ENCODE measurements at places on chromosomes 2 and 18.

DNA sequence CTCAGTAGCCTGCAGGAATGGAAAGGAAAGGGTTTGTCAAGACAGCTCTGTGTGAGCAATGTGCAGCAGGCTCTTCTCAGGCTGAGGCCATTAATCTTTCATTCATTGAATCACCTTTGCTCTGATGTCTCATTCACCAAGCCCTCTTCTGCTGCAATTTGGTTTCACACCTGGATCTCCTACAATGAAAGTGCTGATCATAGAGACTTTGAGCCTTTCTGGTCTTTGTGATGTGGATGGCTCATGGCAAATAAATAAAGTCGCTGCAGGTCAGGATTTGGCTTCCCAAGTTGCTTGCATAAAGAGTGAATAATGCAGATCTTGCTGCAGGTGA lies 95.8 kb upstream of the SPRED2 start:
- DNase-seq: no peak

DNA sequence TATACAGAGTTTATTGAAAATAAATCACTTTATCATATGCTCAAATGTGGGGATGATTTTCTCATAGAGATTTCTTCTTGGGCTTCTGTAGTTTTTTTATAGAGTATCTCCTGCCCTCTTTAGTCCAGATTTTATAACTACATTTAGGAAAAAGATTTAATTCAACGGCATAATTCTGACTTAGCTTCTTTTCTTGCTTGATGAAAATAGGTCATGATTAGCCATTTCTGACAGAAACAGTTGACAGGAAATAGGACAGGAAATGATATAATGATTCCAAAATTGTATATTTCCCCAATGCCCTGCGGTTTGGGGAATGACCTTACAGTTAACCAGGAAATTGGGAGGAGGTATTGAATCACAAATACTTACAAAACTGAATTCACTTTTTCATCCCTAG lies 1531.9 kb upstream of the ACVR2A start:
- no peak for DNase-seq

- peak; percentile 47 for DNase-seq
These were observed 147.5 kb downstream of the RND3 start for GRCh38 chr2:150339951-150340350.

GRCh38 chr2:175111200-175111657 lies 56.8 kb downstream of the ATF2 start:
- peak; percentile 10 for DNase-seq

DNA sequence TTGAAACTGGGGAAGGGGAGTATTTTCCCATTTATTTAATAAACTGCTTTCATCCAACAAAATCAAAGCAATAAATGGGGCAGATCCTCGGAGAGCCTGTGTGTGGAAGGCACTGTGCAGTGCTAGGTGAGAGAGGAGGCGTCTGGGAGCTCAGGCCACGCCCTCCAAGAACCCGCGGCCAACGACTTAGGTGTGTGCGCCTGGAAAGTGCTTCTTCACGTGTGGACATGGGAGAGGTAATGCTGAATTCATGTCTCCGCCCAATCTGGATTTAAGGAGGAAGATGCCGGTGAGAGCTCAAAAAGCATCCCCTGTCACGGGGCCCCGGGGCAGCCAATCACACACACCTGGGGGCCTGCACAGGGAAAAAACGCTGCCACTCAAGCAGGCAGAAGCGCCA lies 77.4 kb downstream of the HDAC4 start:
- no peak for DNase-seq

GRCh38 chr2:239693761-239694415 lies 293.1 kb upstream of the HDAC4 start:
- DNase-seq: no peak

DNA sequence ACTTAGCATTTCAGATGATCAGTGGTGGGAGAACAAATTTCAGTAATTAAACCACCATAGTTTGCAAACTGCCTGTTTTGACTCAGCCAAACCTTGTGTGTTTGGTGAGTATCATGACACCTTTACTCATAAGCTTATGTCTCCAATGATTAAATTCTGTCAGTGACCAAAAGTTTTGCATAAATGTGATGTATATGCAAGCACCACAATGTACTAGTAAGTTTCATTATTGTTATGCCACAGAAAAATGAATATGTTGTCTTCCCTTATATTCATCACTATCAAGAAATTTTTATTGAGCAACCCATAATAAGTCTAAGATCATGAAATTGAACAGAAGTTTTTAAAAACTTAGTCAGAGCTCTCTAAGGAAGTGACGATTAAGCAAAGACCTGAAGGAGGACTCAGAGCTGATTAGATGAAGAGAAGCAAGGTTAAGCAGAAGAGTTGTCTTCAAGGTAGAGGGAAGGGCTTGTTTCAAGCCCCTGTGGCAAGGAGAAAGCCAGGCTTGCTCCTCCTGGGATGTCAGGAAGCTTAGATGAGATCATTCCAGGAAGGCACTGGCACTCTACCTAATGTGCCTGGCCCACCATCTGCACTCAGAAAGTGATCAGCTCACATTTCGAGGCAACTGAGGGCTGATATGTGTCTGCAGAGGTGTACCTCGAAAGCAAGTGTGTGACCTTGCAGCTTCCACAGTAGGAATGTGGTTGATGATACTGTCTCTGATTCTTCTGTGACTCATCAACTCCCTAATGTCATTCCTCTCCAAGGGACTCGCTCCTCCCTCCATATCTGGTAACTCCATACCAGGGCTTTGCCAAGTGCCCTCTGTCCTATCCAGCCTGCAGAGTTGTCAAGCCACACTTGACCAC lies 54.7 kb downstream of the KCTD18 start:
- no peak for DNase-seq

DNA sequence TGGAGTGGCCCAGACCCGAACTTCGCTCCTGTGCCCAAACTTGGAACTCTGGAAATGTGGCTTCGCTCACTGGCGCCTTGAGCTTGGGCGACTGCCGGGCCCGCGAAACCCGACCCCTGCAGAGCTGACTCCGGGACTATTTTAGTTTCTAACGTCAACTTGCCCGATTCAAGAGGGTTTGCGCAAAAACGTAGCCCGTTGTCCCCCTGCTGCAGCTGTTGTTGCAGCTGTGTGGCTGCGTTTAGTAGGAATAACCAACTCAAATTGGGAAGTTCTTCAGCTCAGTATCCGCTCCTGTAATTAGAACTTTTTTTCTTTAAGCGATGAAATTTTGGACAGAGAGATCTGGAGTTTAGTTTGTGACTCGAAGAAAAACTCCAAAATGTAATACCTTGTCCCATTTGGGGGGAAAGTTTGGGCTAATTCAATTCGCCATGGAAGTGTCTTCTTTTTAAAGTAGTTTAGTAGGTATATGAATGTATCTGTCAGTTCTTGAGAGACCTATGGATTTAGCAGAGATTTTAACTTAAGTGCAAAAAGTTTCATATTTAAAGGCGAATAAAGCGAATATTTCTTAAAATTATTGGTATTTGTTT lies 559 bp downstream of the MYL12A start:
- DNase-seq: no peak

GRCh38 chr2:42456126-42456839 lies 37.5 kb downstream of the KCNG3 start:
- DNase-seq: no peak

GRCh38 chr18:8165095-8165494 lies 444.1 kb upstream of the RAB12 start:
- no peak for DNase-seq

- DNase-seq: peak; percentile 6
These were observed 129.6 kb downstream of the PID1 start for GRCh38 chr2:229141424-229142025.

DNA sequence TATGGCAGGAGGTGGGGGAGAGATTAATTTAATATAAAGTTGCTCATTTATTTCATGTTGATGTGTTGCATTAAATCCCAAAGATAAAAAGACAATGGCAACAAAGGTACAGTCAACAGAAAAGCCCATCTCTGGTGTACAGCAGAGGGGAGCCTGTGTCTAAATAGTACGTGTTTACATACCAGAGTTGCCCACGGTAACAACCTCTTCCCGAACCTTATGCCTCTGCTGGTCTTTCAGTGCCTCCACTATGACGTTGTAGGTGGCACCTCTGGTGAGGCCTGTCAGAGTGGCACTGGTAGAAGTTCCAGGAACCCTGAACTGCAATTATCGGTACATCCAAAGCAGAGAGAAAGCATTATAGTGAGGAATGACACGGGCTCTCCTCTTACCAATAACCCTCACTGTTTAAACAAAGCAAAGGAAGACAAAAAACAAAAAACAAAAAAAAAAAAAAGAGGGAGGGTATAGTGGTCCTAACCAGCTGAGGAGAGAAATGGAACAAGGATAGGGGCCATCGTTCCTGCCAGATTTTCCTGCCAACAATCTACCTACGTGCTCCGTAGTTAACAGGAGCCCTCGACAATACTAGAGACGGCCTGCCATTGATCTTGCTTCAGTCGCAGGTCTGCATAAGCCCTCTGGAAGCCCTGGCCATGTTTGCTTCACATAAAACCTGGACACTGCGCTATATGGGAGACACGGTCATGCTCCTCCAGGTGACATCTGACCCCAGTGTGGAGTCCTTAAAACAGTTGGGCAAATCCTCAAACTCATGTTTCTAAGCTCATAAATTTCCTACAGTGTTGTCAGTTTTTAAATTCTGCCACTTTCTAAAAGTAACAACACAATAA lies 58.5 kb downstream of the ATIC start:
- no peak for DNase-seq

GRCh38 chr18:23939366-23939765 lies 75.2 kb upstream of the TTC39C start:
- no peak for DNase-seq

DNA sequence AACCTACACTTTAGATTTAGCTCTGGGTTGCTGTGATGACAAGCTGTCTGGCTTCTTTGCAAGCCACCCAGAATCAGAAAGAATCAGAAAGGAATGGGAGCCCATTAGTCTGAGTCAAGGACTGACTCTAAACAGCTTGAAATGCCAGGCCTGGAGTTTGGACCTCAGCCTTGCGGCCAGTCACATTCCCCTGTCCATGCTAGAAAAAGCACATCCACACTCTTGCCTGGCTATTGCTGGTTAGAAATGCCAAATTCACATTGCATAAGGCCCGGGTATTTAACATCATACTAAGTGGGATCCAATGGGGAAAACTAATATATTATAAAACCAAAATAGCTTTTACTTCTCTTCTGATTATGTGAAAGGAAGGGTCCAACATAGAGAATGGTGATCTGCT lies 756.8 kb upstream of the KLHL29 start:
- DNase-seq: no peak

DNA sequence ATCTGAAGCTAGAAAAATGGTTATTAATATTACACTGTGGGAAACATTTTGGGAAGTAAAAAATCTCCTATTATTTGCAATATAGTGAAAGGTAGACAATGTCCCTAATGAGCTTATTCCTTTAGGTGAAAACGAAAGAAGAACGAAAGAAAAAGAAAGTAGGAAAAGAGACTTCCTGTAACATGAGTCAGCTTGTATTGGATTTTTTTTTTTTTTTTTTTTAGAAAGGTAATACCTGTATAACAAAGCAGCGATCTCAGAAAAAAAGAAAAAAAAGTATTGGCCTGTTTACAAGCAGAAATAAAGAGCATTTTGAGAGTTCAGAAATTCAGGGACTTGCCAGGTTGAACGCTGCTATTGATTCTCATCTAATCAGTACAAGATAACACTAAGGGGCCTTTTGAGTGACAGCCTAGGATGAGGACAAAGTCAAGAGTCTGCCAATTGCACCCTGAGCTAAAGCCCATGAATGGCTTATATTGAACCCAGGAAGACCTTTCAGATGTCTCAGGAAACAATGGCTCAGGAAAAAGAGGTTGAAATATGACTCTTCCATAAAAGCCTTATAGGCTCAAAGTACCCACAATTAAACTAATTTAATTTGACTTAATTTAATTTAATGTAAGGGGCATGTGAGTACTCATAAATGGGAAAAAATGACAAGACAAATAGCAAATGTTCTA lies 615.6 kb upstream of the CDH2 start:
- no peak for DNase-seq

DNA sequence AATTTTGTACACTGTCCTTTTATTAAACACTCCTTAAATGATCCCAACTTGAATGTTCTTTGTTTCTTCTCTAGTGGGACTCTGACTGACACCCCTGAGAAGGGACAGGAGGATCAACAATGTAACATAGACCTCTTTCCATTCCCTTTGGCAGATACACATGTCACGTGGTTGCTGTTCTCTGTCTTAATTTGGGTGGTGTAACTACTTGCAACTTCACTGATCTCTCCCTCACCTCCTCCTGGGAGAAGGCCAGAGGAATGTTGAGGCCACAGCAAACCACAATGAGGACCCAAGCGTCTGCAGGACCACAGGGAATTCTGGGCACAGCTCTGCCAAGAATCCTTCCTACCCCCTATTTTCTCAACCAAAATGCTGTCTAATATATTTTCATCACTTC lies 205.6 kb downstream of the RTP5 start:
- DNase-seq: no peak

DNA sequence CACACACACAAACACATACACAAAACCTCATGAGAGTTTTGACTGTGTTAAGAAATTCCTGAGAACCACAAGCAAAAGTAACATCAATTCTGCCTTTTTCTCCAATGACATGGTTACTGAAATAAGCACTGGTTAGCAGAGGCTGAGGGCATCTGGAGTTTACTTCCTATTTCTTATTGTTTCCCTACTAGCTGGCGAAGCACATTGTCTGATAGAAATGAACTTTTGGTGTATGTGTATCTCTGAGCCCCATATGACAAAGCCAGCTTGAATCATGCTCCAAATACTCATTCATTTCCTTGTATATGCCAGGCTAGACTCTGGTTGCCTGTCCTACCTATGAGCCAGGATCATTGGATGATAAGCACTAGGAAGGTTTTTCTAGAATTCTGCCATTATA lies 203.1 kb downstream of the NCKAP5 start:
- no peak for DNase-seq

- DNase-seq: no peak
These were observed 45.0 kb upstream of the CREB1 start for GRCh38 chr2:207484444-207485391.

GRCh38 chr2:181371195-181371594 lies 86.0 kb upstream of the ITGA4 start:
- no peak for DNase-seq

GRCh38 chr2:37282746-37283145 lies 41.9 kb downstream of the PRKD3 start:
- no peak for DNase-seq

GRCh38 chr2:105395691-105396090 lies 3.2 kb downstream of the FHL2 start:
- no peak for DNase-seq

- DNase-seq: no peak
These were observed 74.6 kb upstream of the UNC80 start for GRCh38 chr2:209696836-209697711.

- DNase-seq: no peak
These were observed 70.5 kb downstream of the CACNB4 start for GRCh38 chr2:152028182-152028862.
